Fibroblast of the aortic adventitia (primary cell): ENCODE measurements at places on chromosomes 2 and 18. TPM values are rescaled to one million over a fixed set of nuclear protein-coding genes. Genes with fewer than 3 reads are reported as not detected.

ERCC3 gene
- total RNA-seq = 25.4 and 35.4 TPM in 2 replicates

COL3A1 gene
- 1,653 and 14,045 TPM in 2 replicates for total RNA-seq

ANKRD53 gene
- total RNA-seq = 1.1 and 6.5 TPM in 2 replicates

TBR1 gene
- not detected in 2 replicates for total RNA-seq

QPCT gene
- total RNA-seq = 1.7 and 8.3 TPM in 2 replicates

- DNase-seq = no peak
These were observed 28.2 kb upstream of the BIN1 start for GRCh38 chr2:127134833-127135830.

DNA sequence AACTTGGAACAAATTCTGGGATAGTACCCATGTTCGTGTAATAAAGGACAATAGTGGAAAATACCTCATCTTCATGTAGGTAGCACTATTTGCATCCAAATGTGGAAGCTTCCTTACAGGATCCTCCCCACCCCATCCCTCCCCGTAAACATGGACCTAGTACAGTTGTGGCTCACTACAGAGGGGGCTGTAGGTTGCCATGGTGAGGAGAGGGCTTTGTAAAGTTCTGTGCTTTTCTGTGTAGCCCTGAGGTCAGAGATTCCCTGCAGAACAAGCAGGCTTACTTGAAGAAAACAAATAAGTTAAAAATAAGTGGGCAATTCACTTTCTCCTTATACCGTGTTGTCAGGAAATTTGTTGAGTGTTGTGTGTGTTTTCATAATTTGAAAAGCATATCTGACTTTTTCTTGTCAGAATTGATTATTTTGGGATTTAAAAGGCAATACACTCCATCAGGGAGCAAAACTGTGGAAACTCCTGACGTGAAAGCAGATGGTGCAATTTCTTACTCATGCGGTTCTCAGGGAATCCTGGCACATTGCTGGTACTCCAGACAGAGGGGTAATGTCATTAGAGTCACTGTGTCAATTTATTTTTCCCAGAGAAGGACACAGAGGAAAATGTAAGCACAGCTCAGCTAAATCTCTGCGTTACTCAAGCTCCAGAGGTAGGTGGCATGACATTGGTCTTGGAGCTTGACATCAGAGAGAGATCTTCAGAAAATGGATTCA is 174.2 kb upstream of the LHCGR start:
- DNase-seq = no peak

GRCh38 chr18:45111502-45111848 is 430.8 kb downstream of the SETBP1 start:
- no peak for DNase-seq

- DNase-seq = no peak
These were observed 60.3 kb downstream of the ARMC9 start for GRCh38 chr2:231258701-231259100.

DNA sequence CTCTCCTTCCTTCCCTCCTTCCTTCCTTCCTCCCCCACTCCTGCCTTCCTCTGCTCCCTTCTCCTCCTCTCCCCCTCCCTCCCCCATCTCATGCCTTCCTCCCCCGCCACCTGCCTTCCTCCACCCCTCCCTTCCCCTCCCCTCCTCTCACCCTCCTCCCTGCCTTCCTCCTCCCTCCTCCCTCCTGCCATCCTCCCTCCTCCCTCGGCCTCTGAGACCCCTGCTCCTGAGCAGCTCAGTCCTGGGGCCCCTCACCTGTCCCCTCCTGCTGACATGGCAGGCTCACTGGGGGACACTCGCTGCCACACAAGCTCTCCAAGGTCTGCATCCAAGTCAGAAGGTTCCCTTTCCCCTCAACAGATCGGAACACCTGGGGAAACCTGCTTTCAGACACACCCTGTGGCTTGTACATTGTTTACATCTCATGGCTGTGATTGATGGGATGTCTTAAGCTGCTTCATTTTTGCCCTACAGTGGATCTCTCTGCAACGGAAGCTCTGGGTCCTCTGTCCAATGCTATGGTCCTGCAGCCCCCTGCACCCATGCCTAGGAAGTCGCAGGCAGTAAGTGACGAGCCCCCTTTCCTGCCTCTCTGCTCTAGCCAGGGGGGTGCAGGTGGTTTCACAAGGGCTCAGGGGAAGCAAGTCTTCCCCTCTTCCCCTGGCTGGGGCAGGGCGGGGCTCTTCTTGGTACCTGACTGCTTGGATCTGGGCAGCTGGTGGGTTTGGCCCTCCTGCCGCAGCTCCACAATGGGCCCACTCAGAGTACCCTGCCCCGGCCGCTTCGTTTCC is 22.9 kb downstream of the ITGB1BP1 start:
- DNase-seq = no peak
